ENCODE measurements at places on chromosomes 3 and 15. TPM values are rescaled to one million over a fixed set of nuclear protein-coding genes. Genes with fewer than 3 reads are reported as not detected.

MRAS gene
- 188 TPM for total RNA-seq

AGTR1 gene
- total RNA-seq = not detected

DNA sequence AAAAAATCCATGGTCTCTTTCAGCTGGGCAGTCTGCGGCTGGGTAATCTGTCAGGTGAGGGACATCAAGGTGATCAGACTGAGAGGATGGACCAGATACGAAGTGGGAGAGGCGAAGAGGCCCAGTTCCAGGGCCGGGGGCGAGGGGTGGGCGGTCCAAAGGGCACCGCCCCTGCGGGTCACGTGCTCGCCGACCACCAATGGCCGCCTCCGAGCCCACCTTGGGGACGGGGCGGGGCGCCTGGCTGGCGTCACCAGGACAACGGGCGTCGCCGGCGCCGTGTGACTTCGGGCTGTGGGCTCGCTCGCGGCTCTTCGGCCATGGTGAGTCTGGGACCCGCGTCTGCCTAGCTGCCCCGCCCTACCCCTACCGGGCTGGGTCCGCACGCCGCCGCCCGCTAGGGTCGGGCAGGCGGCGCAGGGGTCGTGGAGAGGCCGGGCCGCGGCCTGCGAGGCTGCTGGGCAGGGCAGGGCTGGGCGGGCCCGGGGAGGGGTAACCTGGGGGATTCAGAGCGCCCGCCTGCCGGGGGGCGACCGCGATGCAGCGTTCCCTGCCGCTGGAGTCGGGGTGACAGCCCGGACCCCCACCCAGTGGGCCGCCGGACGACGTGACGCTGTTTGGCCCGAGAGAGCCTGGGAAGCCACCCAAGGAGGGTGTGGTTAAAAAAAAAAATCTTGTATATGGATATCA, at the start of gene FBXL2:
Gene FBXL2 (plus strand): TSS at position 250 of the 690 bp plus-strand sequence. CDS start 71 bp downstream, at position 321.
- peak; percentile 51 for DNase-seq

DNA sequence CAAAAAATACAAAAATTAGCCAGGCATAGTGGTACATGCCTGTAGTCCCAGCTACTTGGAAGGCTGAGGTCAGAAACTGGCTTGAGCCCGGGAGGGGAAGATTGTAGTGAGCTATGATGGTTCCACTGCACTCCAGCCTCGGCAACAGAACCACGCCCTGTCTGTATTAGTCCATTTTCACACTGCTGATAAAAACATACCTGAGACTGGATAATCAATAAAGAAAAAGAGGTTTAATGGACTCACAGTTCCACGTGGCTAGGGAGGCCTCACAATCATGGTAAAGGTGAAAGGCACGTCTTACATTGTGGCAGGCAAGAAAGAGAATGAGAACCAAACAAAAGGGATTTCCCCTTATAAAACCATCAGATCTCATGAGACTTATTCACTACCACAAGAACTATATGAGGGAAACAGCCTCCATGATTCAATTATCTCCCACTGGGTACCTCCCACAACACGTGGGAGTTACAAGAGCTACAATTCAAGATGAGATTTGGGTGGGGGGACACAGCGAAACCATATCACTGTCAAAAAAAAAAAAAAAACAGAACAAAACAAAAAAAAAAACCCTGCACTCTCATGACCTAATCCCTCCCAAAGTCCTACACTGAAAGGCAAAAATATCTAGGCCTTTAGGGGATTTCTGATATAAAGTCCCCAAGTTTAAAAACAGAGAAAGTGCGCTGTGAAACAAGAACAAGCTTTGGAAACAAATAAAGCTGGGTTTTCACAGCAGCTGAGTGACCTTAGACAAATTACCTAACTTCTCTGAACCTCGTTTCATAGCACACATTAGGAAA, 224.7 kb downstream of the IGSF11 start:
- no peak for DNase-seq

DNA sequence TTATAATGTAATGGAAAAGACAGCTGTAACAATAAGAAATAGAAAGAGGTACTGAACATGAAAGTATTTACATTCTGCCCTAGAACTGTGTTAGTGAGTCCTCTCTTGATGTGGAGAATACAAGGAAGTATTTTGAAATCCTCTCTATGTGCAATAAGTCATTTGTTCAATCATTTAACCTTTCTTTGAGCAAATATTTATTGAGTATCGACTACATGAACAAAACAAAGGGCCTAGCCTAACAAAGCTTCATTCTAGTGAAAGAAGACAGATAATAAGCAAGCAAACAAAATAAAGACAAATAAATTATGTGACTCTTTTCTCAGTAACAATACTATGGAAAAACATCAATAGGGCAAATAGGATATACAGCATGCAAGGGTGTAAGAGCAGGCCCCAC, 354.9 kb upstream of the ATP11B start:
- no peak for DNase-seq

DNA sequence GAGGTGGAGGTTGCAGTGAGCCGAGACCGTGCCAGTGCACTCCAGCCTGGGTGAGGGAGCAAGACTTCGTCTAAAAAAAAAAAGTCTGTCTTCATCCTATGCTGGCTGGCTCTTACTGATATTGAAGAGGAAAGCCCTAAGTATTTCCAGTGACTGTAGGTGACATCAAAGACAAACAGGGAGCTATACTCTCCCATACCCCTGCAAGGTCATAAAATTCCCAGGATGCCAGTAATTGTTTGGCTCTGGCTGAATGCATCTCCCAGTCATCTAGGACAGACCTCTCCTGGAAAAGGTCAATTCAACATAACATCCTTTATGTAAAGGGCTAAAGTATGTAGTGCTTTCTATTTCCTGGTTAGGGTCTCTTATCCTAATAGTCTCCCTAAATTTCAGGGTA, 8.0 kb downstream of the ZBBX start:
- DNase-seq = no peak

C2CD4A gene
- not detected for total RNA-seq

WDR93 gene
- total RNA-seq = 0.60 TPM

- DNase-seq = no peak
Measured at GRCh38 chr3:184717399-184717983, 5.6 kb upstream of the MAGEF1 start.

- DNase-seq = no peak
Measured at GRCh38 chr15:69976366-69976994, 121.2 kb downstream of the TLE3 start.

GRCh38 chr15:76614725-76615124, 278.2 kb downstream of the ISL2 start:
- no peak for DNase-seq
